ENCODE measurements at places on chromosomes 16 and 17. TPM values are rescaled to one million over a fixed set of nuclear protein-coding genes. Genes with fewer than 3 reads are reported as not detected.

- H3K27ac ChIP-seq, result no peak overlapping the region
- H3K27me3 ChIP-seq, result peaks cover 3% of the 10 kb centered on the region
- no peak overlapping the region for H3K4me3 ChIP-seq
- H3K4me1 ChIP-seq, result no peaks in the 10 kb centered on the region
- no peaks in the 10 kb centered on the region for H3K36me3 ChIP-seq
Observed at GRCh38 chr16:86042996-86043725, 144.2 kb downstream of the IRF8 start.

GRCh38 chr16:15858921-15859668, 2.3 kb upstream of the MYH11 start:
- DNase-seq, result no peak
- H3K4me3 ChIP-seq, result no peak overlapping the region
- H3K27ac ChIP-seq, result no peak overlapping the region
- no peaks in the 10 kb centered on the region for H3K36me3 ChIP-seq

DNA sequence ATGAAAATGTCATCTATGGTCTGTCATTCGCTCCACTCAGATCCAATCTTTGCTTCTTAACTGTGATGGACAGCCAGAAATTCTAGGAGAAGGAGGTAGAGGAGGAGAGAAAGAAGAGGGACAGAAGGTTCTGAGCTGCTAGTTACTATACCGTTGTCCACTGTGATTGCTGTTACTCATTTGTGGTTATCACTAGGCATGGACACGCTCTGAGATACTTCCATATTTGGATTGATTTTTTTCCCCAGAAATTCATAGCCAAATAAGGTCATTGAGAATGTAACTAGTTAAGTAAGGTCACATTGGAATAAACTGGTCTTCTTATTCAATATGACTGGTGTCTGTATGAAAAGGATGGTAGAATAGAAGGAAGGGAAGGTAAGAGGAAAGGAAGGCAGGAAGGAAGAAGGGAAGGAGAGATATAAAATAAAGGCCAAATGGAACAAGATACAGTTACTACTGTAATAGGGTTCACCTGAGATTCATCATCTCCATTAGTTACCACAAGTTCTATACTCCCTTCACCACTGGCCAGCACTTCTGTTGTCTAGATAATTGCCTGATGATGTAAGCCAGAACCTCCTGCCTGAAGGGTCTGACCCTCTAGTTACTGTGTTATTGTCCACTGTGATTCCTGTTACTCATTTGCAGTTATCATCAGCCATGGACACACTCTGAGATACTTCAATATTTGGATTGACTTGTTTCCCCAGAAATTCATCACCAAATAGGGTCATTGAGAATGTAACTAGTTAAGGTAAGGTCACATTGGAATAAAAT, 2.9 kb downstream of the KRTAP9-7 start:
- H3K27me3 ChIP-seq, result no peaks in the 10 kb centered on the region
- H3K36me3 ChIP-seq, result no peaks in the 10 kb centered on the region
- no peak overlapping the region for H3K4me3 ChIP-seq
- DNase-seq, result no peak
- no peaks in the 10 kb centered on the region for H3K4me1 ChIP-seq

DNA sequence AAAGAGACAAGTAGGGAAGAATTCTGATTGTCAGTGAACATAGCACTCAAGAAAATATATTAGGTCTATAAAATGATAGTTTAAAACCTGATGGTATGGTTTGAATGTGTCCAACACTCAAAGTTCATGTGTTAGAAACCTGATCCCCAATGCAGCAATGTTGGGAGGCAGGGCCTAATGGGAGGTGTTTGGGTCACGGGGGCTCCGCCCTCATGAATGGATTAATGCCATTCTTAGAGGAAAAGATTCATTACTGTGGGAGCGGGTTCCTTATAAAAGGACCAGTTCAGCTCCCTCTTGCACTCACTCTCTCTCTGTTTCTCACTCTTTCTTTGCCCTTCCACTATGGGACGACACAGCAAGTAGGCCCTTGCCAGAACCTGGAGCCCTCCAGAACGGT, 41.5 kb upstream of the SLC47A1 start:
- H3K4me3 ChIP-seq, result no peak overlapping the region
- no peaks in the 10 kb centered on the region for H3K27me3 ChIP-seq
- DNase-seq, result no peak
- H3K36me3 ChIP-seq, result no peaks in the 10 kb centered on the region
- no peak overlapping the region for H3K27ac ChIP-seq

- H3K4me3 ChIP-seq, result no peak overlapping the region
- no peak overlapping the region for H3K27ac ChIP-seq
- no peak for DNase-seq
Observed at GRCh38 chr17:8019166-8019565, 16.8 kb downstream of the GUCY2D start.

GRCh38 chr16:1543085-1543896, 9.8 kb downstream of the TMEM204 start:
- no peak overlapping the region for H3K27ac ChIP-seq

DNA sequence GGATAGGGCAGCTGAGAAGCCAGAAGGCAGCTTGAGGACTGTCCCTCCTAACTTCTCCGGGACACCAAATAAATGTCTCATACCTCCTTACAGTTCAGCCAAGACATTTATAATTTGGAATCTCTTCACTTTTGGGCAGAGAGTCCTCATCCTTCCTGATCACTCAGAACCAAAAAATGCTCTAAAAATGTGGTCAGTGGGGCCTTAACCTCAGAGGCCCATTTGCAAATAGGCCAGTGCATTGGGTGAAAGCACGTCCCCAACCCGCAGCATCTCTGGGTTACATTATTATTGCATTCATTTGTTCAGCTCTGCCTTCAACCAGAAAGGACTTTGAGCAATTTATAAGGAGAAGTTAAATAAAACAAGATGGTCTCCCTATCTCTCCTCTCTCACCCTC, 112.4 kb upstream of the IRX3 start:
- no peak for DNase-seq
- H3K27ac ChIP-seq, result no peak overlapping the region
- H3K36me3 ChIP-seq, result no peaks in the 10 kb centered on the region

- no peaks in the 10 kb centered on the region for H3K27me3 ChIP-seq
- no peak for DNase-seq
- H3K4me1 ChIP-seq, result peaks cover 4% of the 10 kb centered on the region
- no peaks in the 10 kb centered on the region for H3K36me3 ChIP-seq
Observed at GRCh38 chr16:81099958-81100357, 3.8 kb upstream of the GCSH start.

DNA sequence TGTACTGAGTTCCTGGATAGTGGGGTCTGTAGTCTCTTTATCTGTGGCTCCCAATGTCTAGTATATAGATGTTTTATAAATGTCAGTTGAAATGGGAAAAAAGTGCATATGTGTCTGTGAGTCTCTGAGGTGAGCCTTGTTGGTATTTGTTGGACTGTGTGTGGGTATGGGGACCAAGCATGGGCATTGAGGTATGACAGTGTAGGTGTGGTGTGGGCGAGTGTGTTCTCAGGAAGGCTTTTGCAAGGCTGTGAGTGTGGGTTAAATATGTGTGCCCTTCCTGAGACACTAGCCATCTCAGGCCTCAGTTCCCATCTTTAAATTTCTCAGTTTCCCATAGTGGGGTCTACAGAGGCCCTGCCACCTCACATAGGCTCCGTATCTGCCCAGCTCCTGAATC, 440.2 kb upstream of the CCL2 start:
- no peak overlapping the region for H3K4me3 ChIP-seq
- no peaks in the 10 kb centered on the region for H3K4me1 ChIP-seq
- no peaks in the 10 kb centered on the region for H3K36me3 ChIP-seq
- H3K27ac ChIP-seq, result no peak overlapping the region
- H3K27me3 ChIP-seq, result no peaks in the 10 kb centered on the region

GRCh38 chr17:3022197-3022596, 41.2 kb downstream of the OR1D5 start:
- H3K4me1 ChIP-seq, result no peaks in the 10 kb centered on the region
- no peak overlapping the region for H3K4me3 ChIP-seq
- no peak overlapping the region for H3K27ac ChIP-seq
- DNase-seq, result no peak
- H3K27me3 ChIP-seq, result no peaks in the 10 kb centered on the region

DNA sequence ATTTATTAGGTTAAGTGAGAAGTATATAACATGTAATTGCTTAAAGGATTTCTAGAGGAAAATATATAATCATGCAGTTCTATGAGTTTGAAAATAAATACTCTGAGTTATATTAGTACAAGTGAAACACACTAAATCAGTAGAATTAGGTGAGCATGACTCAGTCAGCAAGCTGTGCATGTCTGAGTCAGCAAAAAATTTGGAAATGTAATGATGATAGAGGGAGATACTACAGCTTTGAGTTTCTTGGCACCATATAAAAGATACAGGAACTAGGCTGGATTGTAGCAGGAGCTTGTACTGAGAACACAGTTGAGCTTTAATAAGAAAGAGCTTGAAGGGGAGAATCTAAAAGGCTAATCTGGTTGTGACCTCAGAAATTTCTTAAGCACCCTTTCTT, 1224.6 kb downstream of the CDH8 start:
- no peaks in the 10 kb centered on the region for H3K36me3 ChIP-seq
- no peaks in the 10 kb centered on the region for H3K27me3 ChIP-seq
- DNase-seq, result no peak
- H3K4me1 ChIP-seq, result no peaks in the 10 kb centered on the region
- no peak overlapping the region for H3K27ac ChIP-seq
- H3K4me3 ChIP-seq, result no peak overlapping the region

- no peak overlapping the region for H3K4me3 ChIP-seq
- DNase-seq, result no peak
- no peaks in the 10 kb centered on the region for H3K27me3 ChIP-seq
Observed at GRCh38 chr16:21264571-21265036, 13.5 kb downstream of the CRYM start.

GRCh38 chr17:19288453-19288852, 51.3 kb downstream of the EPN2 start:
- DNase-seq, result no peak
- no peak overlapping the region for H3K4me3 ChIP-seq
- H3K4me1 ChIP-seq, result peaks cover 10% of the 10 kb centered on the region
- H3K27ac ChIP-seq, result no peak overlapping the region
- no peaks in the 10 kb centered on the region for H3K27me3 ChIP-seq

GRCh38 chr17:80859002-80859941, 132.4 kb upstream of the CHMP6 start:
- no peak overlapping the region for H3K4me3 ChIP-seq
- H3K27me3 ChIP-seq, result no peaks in the 10 kb centered on the region
- peaks cover 4% of the 10 kb centered on the region for H3K36me3 ChIP-seq
- H3K4me1 ChIP-seq, result peaks cover 26% of the 10 kb centered on the region
- no peak for DNase-seq
- no peak overlapping the region for H3K27ac ChIP-seq

DNA sequence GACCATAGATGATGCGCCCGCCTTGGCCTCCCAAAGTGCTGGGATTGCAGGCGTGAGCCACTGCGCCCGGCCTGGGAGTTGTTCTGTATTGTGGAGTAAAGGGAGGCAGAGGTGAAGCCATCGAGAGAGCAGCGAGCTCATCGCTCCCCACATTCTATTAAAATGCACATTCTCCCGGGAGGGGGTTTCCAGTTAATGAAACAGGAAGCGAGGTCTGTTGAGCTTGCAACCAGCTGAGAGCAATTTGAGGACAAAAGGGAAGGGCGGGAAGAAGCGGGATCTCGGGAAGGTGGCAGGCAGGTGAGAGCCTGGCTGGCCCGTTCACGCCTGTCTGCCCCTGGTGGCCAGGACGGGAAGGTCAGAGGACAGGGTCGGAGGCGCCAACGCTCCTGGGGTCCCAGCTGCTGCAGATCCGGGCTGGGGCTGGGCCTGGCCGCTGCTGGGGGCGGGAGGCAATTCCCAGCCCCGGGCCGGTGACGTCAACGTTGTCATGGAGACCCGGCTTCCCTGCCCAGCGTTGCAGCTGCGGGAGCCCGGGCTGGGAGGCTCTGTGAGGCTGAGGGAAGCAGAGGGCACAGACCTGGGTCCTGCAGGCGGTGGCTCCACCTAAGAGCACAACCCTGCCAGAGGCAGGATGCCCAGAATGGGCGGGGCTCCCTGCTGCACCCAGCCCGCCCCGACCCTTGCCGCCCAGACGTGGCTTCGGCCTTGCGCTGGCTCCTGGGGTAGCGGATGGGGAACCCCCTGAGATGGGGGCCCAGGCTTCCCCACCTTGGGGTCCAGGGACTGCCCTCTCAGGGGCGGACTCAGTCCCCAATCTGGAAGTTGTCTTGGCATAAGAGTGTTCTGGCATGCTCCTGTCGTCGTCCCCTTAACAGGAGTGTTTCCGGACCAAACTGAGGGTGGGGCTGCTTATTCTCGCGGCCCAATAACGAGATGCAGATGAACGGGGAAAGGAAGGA, 48.7 kb upstream of the PLCG2 start:
- H3K4me1 ChIP-seq, result peaks cover 12% of the 10 kb centered on the region
- H3K4me3 ChIP-seq, result peak overlapping the region; percentile 52

DNA sequence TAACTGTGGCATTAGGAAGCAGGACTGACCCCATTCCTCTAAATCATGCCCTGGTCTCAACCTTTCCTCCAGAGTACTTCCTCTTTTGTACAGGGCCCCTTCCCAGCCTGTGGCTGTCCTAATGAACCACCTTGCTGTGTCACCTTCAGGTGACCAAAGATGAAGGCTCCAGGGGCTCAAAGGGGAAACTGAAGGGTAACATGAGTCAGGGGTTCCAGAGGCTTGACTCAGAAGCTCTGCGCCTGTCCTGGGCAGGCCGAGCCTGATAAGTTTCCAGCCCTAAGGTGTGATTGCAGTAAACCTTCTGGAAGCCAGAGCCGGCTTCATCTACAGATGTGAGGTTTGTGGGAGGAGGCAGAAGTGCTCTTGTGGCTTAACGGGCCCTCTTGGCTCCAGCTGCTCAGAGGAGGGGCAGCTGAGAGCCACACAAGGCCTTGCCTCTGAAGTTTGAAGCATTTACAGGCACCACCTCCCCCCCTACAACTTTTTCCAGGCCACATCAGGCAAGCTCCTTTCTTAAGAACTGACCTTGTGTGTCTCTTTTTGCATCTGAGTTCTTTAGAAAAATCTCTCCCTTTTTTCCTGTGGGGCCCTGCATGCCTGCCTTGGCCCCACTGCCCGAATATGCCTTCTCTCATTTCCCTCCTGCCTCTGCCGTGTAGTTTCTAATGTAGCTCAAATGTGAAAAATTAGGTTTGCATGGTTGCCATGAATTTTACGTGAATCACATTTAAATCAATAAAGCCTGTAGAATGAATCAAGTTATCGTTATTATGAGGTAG, 149.9 kb downstream of the CLEC16A start:
- 0 out of 2 replicates have a peak overlapping the region, but pooled peaks have one; percentile 18 for H3K4me3 ChIP-seq
- H3K27me3 ChIP-seq, result no peaks in the 10 kb centered on the region
- H3K36me3 ChIP-seq, result peaks cover 3% of the 10 kb centered on the region
- peaks cover 54% of the 10 kb centered on the region for H3K4me1 ChIP-seq
- peak overlapping the region; percentile 80 for H3K27ac ChIP-seq

- no peaks in the 10 kb centered on the region for H3K27me3 ChIP-seq
- no peak for DNase-seq
- peaks cover 7% of the 10 kb centered on the region for H3K4me1 ChIP-seq
- no peak overlapping the region for H3K4me3 ChIP-seq
- H3K27ac ChIP-seq, result no peak overlapping the region
Observed at GRCh38 chr16:17557949-17558348, 87.2 kb upstream of the XYLT1 start.

Gene ICAM2
- 37.4 TPM for total RNA-seq

Gene C17orf78
- total RNA-seq, result not detected

Gene SLC16A6
- total RNA-seq, result 8.1 TPM

Gene CCR7
- total RNA-seq, result 192 TPM

Gene C1QL1
- not detected for total RNA-seq

Gene MYH1
- not detected for total RNA-seq

Gene LRRC3C
- total RNA-seq, result not detected

Gene AMZ2
- total RNA-seq, result 87.7 TPM

Gene CCL5
- total RNA-seq, result 60.2 TPM

Gene CES4A
- total RNA-seq, result 3.3 TPM

Gene OTOP3
- total RNA-seq, result not detected
